ENCODE measurements at places on chromosomes 7 and 10. TPM values are rescaled to one million over a fixed set of nuclear protein-coding genes. Genes with fewer than 3 reads are reported as not detected.

DNA sequence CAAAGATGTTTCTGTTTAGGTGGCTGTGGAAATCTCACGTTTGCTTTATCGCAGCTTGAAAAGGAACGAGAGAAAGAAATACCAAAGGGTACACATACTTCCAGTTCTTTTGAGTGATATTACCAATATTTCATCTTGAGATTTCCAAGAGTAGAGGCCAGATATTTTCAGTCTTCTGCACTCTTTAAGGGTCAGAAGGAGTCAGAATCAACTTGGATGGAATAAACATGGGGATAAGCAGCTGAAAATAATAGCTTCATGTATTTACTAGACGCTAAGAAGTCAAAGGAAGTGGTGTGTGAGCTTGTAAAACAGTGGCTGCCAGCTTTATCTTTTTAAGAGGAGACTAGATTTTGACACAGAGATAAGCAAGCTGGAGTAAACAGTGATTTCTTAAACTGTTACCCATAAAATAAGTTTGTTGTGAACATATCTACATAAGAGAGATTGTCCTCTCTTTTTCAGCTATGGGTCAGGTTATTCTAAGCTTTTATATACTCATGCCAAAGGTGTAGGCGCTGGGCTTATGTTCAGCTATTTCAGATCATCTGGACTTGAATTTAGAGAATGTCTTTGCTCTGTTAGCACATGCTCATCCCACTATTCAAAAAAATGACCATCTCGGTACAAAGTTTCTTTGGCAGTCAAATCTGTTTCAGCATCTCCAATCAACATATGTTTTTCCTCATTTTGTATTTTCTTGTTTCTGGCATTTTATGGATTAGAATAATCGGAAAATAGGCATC, 170.8 kb upstream of the TCF7L2 start:
- DNase-seq = no peak

The SSC4D gene
- 0.42 TPM for total RNA-seq

- DNase-seq = no peak
Measured at GRCh38 chr10:36183056-36183455, 541.0 kb upstream of the FZD8 start.

DNA sequence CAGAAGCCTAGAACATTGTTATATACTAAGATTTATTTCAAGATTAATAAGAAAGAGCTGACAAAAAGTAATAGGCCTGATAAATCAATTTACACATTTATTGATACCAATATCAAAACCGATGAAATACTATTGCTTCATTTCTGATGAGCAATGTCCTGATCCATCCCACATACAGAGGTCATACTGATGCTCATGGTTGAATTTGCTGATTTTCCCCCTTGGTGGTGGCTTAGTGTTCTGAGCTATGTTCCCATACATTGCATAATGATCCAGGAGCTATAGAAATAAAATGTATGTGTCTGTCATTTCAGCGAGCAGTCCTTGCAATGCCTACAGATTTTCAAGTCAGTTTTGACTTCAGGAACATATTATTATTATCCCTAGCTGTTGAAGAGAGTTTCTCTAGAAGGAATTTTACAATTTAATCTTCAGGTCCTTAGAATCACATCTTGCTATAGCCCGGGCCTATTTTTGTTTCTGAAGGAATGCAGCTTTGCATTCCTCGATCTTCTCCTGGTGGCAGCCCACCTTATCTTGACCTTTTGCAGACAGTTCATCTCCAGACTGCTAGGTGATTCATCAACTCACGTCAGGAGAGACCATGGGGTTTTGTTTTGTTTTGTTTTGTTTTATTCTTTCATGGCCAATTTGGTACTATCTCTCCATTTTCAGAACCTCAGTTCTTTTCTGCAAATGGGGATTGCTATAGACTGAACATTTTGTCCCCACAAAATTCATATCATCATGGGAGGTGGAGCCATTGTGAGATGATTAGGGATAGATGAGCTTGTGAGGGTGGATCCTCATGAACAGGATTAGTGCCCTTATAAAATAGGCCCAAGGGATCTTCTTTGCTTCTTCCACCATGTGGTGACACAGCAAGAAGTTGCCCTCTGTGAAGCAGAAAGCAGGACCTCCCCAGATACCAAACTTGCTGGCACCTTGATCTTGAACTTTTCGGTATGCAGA, 465.6 kb upstream of the IGFBP3 start:
- no peak for DNase-seq

Data from activated naive CD8-positive, alpha-beta T cell treated with anti-CD3 and anti-CD28 coated beads, Interleukin-2, amount 10 ng/mL, durations not matched to agents 7 days and 5 days (primary cell).